ENCODE measurements at places on chromosomes 11 and 22. TPM values are rescaled to one million over a fixed set of nuclear protein-coding genes. Genes with fewer than 3 reads are reported as not detected.

DNA sequence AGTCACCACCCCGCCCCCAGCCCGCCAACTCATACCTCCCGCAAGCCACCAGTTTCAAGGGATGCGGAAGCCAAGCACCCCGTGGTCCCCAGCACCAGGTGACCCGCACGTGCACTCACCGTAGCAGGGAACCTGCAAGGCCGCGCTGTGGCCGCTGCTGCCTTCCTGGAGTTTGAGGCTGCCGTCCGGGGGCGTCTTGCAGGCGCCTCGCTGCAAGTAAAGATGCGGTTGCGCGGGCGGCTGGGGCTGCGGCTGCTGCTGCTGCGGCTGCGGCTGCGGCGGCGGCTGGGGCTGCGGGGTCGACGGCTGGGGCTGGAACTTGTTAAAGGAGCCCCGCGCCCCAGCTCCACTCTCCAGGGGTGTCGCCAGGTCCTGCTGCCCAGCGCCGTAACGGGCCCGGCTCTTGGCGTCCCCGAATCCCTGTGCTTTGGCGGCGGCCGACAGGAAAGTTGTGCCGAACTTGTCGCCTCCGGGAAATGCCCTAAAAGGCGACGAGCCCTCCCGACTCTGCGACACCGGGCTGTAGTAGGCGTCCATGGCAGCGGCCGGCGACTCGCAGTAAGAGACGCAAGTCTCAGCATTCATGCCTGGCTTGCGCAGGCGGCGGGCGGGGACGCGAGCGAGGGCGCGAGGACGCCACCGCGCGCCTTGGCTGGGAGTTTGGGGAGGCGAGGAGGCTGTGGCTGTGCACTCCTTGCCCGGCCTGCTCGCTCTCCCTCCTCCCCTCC lies at the start of gene ALX4:
Gene ALX4 (minus strand): TSS at position 662 of the 728 bp plus-strand sequence. CDS start 77 bp downstream, at position 585.
- no peaks in the 10 kb centered on the region for H3K36me3 ChIP-seq
- H3K4me1 ChIP-seq = peaks cover 19% of the 10 kb centered on the region
- H3K27ac ChIP-seq = no peak within 1 kb of the TSS
- peak; percentile 77 for DNase-seq

DNA sequence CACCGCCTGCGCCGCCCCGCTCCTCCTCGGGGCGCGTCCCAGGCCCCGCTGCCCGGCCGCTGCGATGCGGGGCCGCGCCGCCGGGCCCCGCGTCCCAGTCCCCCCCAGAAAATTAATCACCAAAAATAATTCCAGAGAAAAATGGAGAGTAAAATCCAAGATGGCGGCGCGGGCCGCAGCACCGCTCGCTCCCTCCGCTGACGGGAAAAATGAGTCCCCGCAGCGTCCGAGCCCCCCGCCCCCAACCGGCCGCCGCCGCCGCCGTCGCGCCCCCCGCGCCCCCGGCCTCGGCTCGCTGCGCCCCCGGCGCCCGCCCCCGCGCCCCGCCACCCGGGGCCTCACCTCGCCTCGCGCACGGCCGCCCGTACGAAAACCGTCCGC lies at the start of gene KMT5B:
Gene KMT5B (minus strand): TSS at position 162 of the 381 bp plus-strand sequence. CDS start 23,220 bp downstream, outside the sequence.
- H3K27me3 ChIP-seq = peaks cover 7% of the 10 kb centered on the region
- peak within 1 kb of the TSS; percentile 86 for H3K4me3 ChIP-seq
- H3K4me1 ChIP-seq = peaks cover 46% of the 10 kb centered on the region
- peak within 1 kb of the TSS; percentile 89 for H3K27ac ChIP-seq
- H3K36me3 ChIP-seq = no peaks in the 10 kb centered on the region

Gene C22orf31
- not detected for total RNA-seq

Gene SELENOH
- total RNA-seq = 282 TPM

Gene DCDC1
- not detected for total RNA-seq

Gene PANX3
- not detected for total RNA-seq

Data from activated naive CD4-positive, alpha-beta T cell treated with anti-CD3 and anti-CD28 coated beads for 36 hours (primary cell).